ENCODE measurements at places on chromosomes 7 and 10.
A peak's percentile ranks its signal among the peaks of the same experiment; 100 is the strongest.

DNA sequence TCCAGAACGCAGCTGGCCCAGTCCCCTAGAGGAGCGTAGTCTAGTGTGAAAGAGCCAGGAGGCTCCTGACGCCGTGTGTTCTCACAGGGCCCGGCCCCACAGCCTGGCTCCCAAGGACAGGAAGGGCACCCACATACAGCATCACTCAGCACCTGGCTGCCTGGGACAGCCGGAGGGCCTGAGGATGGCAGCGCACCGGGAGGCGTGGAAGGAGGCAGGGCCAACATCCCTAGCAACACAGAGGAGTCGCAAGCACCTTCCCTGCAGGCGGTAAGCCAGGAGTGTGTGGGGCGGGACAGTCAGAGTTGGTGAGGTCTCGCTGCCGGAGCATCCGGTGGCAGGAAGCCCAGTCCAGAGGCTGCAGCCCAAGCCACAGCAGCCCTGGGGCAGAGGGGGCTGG is 125.8 kb downstream of the MAD1L1 start:
- DNase-seq: no peak

- no peak for DNase-seq
Observed at GRCh38 chr7:37037286-37037685, 313.0 kb upstream of the AOAH start.

DNA sequence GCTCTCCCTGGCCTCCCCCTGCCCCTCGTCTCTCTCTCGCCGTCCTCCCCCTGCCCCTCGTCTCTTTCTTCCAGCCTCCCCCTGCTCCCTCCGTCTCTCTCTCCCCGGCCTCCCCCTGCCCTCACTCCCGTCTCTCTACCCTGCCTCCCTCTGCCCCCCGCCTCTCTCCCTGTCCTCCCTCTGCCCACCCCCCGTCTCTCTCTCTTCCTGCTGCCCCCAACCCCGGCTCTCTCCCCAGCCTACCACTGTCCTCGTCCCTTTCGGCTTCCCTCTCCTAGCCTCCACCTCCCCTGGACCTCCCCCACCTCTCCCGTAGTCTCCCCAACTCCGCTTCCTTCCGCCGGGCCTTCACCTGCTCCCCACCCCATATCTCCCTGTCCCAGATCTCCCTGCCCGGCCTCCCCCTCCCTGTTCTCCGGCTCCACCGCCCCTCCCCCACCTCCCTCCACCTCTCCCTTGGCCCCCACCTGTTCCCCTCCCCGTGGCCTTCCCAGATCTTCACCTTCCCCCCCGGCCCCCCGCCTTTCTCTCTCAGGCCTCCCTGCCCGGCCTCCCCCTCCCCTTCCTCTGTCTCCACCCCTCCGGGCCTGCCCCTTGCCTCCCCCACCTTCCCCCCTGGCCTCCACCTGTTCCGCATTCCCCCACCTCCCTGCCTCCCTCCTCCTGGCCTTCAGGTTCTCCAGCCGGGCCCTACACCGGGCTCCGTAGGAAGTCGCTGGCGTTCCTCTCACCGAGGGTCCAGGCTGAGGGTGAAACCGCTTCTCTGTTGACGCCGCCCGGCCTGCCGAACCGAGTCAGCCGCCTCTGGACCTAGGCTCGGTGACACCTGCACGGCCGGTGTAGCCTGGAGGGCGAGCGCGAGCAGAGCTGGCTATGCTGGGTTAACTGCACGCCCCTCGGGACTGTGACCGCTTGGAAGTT is 1.2 kb downstream of the GET4 start:
- DNase-seq: no peak

DNA sequence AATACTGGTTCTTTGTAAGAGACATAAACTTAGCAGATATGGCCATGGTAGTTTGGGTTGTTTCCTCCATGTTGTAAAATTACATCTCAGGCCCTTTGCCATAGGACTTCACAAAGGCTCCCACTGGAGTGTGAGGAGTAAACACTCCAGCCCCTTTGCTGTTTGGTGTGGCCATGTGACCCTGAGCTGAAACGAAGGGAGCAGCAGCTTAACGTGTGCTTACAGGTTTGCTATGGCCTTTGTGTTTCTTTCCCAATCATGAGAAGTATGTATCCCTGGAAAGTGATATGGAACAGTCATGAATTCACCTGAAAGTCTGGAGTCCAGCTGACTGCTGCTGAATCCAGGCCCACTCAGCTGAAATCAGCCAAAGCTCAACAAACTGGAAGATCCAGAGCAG is 23.8 kb upstream of the SFTPA1 start:
- DNase-seq: no peak

DNA sequence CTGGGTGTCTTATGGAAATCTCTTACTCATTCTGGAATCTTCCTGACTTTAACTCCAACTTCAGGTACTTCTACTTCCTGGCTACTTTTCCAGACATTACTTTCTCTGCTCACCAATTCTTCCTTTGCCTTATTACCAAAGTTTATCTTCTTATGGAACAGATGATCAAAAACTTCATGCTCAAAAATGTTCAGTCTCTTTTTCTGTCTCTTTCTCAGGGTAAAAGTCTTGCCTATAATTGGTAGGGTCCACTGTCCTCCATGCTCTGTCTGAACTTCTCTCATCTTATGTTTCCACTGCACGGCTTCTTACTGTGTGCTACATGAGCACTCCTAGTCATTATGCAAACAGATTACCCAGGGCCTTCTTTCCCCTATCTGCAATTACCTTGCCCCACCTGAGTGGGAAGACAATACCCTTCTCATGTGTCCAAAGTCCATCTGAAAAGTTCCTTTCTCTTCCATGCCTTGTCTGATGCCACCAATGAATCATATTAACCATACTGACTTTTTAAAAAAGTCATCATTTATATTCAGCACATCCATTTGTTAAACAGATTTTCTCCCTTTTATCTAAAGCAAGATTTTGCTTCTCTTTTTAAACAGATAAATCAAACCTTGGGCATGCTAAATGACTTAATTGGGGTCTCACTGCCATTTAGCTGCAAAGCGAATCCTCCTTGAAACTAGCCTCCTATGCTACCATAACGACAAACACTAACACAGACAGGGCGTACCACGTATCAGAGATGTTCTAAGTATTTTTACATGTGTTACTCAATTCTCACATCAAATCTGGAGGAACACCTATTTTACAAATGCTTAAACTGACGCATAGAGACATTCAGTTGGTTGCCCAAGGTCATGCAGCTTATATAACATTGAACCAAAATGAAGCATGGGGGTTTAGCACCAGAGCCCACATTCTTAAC is 48.8 kb downstream of the SEMA3C start:
- DNase-seq: no peak

GRCh38 chr7:128105228-128106022 is 74.2 kb upstream of the LRRC4 start:
- no peak for DNase-seq

GRCh38 chr7:47188136-47188535 is 393.8 kb downstream of the TNS3 start:
- DNase-seq: no peak

DNA sequence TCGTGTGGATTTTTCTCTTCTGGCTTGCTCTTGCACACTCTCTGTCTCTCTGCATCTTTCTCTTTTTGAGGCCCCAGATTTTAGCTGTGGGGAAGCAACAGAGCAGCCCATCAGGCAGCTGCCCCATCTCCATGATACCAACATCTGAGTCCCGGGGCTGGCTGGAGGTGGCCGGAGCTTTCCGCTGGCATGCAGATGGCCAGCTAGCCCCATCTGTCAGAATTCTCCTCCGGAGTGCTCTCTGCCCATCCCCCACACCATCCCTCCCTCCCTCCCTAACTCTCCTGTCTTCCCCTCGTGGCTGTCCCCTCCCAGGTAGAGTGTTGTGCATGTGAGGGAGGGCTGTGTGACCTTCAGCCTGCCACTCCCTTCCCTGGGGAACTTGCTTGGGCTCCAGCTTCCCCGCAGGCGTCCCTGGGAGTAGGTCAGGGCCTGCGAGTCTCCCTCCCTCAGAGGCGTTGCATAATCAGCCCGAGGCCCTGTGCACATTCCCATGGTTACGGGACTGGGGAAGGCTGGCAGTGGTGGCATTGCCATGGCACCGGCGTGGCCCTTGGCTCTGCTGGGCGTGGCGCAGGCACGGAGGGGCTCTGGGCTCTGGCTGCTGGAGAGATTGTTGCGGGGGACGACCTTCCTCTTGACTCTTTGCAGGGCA is 24.7 kb downstream of the GHRHR start:
- no peak for DNase-seq

DNA sequence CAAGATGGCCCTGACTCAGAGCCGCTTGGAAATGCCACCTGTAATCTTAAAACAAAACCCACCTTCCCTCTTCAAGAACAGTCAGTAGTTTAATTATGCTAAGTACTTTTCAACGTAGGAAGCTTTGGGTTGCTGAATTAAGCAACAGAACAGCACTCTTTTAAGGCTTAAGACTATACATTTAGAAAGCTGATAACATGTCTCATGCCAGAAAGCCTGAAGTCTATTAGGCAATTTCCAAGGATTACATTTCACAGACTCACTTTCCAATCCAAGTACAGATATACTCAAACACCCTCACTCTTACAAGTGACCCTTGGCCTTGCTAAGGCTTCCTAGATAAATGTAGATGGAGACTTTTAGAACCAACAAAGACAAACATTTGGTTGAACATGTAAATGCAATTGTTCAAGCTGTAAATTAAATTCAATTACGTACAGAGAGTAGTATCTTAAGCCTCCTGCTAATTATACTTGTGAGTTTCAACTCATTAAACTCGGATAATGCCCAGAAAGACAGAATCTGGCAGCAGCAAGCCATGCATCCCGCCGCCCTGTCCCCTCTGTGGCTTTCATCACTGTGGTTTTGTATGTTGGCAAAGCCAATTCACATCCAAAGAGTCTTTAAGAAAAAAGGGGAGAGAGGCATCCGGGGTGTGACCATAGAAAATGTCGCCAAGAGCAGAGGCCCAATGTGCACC is 283.1 kb upstream of the NRP1 start:
- DNase-seq: no peak

GRCh38 chr10:18647945-18648344 is 3.4 kb downstream of the NSUN6 start:
- no peak for DNase-seq

DNA sequence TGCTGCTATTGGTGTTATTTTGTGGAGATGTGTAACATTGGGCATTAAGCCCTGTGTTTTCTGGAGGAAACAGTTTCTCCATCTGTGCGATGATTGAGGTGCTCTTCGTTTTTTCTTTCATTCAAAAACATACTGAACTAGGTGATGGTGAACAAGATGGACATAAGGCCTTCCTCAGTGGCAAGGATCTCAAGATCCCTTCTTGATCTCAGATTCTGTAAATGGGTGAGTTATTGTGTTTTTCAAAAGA is 759 bp upstream of the ELAPOR2 start:
- no peak for DNase-seq

GRCh38 chr7:70638158-70639107 is 493.5 kb upstream of the GALNT17 start:
- no peak for DNase-seq

GRCh38 chr7:70408891-70409290 is 723.1 kb upstream of the GALNT17 start:
- DNase-seq: no peak

- DNase-seq: no peak
Observed at GRCh38 chr7:22241805-22242390, 115.1 kb downstream of the RAPGEF5 start.

DNA sequence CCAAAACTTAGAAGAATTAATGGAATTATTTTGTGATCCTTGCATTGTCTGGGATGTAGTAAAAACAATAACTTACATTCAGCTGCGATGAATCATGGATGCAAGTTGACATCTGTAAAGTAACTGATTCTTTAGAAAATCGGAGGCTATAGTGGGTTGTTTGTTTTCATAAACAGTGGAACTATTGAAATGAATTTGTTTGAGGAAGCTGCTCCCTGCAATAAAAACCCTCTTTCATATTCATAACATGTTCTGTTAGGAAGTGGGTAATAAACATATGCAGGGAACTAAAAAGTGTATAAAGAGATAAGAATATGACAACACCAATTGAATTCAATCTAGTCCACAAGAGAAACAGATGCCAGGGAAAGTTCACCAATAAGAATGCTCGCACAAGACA is 53.6 kb downstream of the AGMO start:
- no peak for DNase-seq

- peak; percentile 58 for DNase-seq
Observed at GRCh38 chr10:114174695-114175188, 739 bp upstream of the CCDC186 start.

GRCh38 chr7:103811997-103812396 is 177.5 kb downstream of the RELN start:
- DNase-seq: no peak

DNA sequence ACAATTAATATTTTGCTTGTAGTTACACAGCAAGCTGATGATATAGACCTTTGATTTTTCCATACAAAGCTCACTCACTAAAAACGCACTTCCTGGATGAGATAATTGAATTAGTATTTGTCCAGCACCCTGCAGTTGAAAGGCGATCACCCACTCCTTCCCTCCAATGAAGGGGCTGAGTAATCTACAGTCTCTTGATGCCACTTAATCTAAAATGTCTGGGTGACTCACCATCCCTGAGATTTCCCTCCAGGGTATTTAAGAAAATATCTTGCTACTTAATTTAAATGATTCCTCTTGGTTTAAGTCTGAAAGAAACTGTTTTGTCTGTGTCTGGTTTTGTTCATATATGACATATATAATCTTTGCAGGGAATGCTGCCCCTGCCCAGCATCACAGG is 515.3 kb downstream of the GRID1 start:
- no peak for DNase-seq

DNA sequence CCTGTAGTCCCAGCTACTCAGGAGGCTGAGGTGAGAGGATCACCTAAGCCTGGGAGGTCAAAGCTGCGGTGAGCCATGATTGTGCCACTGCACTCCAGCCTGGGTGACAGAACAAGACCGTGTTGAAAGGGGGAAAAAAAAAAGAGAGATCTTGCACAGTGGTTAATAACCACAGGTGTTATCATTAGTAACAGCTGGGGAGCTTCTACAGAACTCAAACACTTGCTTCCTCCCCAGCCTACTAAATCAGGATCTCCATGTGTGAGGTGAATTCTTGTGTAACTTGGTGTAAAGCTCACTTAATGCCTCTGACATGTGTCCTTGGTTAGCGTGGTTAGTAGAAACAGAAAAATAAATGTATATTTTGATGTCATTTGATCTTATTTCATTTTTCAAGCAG is 43.9 kb upstream of the BMS1 start:
- no peak for DNase-seq

- no peak for DNase-seq
Observed at GRCh38 chr7:129865093-129865924, 87.5 kb downstream of the UBE2H start.

DNA sequence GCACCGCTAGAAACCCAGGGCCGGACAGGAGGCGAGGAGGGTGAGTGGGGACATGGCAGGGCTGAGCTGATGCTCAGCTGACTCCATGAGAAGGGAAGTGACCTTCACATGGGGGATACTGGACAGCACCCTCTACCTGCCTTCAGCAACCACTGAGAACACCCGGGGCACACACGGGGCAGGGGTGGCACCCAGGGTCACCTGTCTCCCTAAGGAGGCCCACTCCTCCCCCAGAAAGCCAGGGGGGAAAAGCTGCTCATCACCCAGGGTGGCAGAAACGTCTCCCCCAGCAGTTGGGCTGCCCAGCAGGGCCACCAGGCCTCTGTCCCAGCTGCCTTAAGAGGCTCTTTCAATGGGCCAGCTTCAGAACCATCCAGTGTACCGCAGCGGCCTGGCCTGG is 159.7 kb downstream of the RNF216 start:
- no peak for DNase-seq

All from epithelial cell of proximal tubule (primary cell).